ENCODE measurements at places on chromosomes 12 and 14. TPM values are rescaled to one million over a fixed set of nuclear protein-coding genes. Genes with fewer than 3 reads are reported as not detected.

TMPRSS12 gene
- total RNA-seq = not detected

DLK1 gene
- total RNA-seq = 8.2 TPM

DTX1 gene
- 1.1 TPM for total RNA-seq

GALNT6 gene
- 1.3 TPM for total RNA-seq

SLIRP gene
- total RNA-seq = 411 TPM

METTL3 gene
- total RNA-seq = 44.5 TPM

BLOC1S1 gene
- 124 TPM for total RNA-seq

SLC39A9 gene
- total RNA-seq = 94.5 TPM

CFAP73 gene
- total RNA-seq = not detected

CLEC2D gene
- total RNA-seq = 3.2 TPM

PCED1B gene
- 0.48 TPM for total RNA-seq

KLHDC1 gene
- 1.4 TPM for total RNA-seq

TMTC1 gene
- total RNA-seq = 12.7 TPM

CELA1 gene
- total RNA-seq = not detected

ANO4 gene
- 30.6 TPM for total RNA-seq

HOXC10 gene
- 0.53 TPM for total RNA-seq

TMEM52B gene
- total RNA-seq = 0.08 TPM

COCH gene
- 0.92 TPM for total RNA-seq

ACRBP gene
- 0.21 TPM for total RNA-seq

RNU4-1 gene
- total RNA-seq = not detected

LMNTD1 gene
- total RNA-seq = not detected

SERPINA10 gene
- not detected for total RNA-seq

KDM5A gene
- 33.1 TPM for total RNA-seq

PPP1R1A gene
- total RNA-seq = not detected

RABGGTA gene
- 23.9 TPM for total RNA-seq

HOXC12 gene
- not detected for total RNA-seq

SYNE2 gene
- total RNA-seq = 35.2 TPM

TAMALIN gene
- 26.7 TPM for total RNA-seq

ARG2 gene
- total RNA-seq = 3.1 TPM

DPPA3 gene
- total RNA-seq = not detected

TMCC3 gene
- 3.1 TPM for total RNA-seq

SLC10A1 gene
- not detected for total RNA-seq

CCDC196 gene
- total RNA-seq = not detected

TMEM229B gene
- 62.3 TPM for total RNA-seq

Data from SK-MEL-5 (cell line).